ENCODE measurements at places on chromosomes 1 and 21. TPM values are rescaled to one million over a fixed set of nuclear protein-coding genes. Genes with fewer than 3 reads are reported as not detected.

GRCh38 chr21:34986561-34987500, 62.3 kb downstream of the RUNX1 start:
- DNase-seq: no peak

DNA sequence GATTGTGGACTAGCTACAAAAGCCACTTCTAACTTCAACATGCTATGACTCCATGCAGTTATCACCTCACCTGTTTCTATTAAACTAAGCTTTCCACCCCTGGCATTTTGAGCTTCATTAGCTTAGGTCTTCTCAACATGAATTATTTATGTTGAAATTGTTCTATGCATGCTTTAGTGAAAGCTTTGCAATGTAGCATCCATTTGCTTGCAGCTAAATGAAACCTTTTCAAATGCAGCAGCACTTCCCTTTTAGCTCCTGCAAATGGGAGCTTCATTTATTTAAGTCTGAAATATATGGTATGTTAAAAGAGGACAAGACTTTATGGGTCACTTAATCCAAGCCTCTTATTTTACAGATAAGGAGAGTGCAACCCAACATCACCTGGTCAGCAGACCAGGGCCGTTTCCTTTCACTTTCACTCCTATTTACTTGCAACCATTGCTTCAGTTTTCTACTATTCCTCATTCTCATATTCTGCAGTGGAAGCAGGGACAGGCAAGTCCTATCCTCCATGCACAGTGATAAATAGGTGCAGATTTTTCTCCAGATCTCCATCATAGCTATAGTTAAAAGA, 56.4 kb upstream of the SAMSN1 start:
- no peak for DNase-seq

DNA sequence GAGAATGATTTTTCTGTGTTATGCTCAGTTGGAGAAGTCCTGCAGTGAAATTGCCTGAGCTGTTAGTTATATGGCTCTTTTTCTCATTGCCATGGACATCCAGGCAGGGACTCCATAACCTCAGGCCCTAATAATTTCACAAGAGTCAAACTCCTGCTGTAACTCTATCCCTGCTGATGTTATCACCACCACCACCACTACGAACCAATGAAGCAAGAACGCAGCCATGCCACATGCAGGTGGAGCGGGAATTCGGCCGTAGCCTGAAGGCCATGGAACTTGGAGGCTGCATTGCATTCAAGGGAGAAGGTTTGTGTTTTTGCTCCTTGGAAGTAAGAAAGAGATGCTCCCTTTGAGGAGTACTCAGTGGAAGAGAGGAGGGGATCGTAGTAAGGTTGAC, 16.8 kb upstream of the DLGAP3 start:
- no peak for DNase-seq

- DNase-seq: no peak
Measured at GRCh38 chr1:84223751-84224432, 77.6 kb upstream of the SAMD13 start.

DNA sequence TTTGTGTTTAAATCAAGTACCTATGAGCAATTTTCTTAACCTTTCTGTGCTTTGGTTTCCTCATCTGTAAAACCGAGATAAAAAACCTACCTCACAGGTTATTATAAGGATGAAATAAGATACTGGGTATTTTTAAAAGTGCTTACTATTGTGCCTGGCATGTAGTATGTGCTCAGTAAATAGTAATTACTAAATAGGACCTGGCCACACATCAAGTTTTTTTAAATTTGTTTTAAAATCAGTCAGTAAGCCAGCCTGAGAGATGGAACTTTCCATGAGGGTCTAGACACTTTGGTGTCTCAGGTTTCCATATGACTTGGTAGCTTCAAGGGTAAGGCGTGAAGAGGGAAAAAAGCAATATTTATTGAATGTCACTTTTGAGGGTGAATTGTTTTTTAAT, 7.0 kb upstream of the ATF3 start:
- DNase-seq: no peak

The ETV3L gene
- total RNA-seq: not detected

All from Karpas-422 (cell line).